SHP77 treated with DMSO at 0.1 percent for 48 hours (cell line): ENCODE measurements at places on chromosomes 2 and 18.

- no peak for DNase-seq
Measured at GRCh38 chr2:232581725-232582124, 31.2 kb downstream of the EIF4E2 start.

DNA sequence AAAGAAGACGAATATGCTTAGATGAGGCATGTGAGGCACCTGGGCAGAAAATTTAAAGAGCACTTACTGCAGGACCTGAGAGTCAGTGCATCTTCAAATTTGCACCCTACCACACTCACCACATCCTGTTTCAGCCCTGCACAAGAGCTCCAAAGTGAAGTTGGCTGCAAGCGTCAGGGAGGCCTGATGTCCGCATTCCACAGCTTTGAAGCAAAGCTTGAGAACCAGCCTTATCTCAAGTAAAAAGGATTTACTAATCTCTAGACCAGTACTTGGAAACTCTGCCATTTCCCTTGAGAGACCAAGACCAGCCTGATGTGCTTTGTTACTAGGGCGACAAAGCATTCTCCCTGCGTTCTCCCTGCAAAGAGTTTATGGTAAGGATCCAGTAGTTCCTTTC, 3.4 kb upstream of the ASNSD1 start:
- DNase-seq: no peak

DNA sequence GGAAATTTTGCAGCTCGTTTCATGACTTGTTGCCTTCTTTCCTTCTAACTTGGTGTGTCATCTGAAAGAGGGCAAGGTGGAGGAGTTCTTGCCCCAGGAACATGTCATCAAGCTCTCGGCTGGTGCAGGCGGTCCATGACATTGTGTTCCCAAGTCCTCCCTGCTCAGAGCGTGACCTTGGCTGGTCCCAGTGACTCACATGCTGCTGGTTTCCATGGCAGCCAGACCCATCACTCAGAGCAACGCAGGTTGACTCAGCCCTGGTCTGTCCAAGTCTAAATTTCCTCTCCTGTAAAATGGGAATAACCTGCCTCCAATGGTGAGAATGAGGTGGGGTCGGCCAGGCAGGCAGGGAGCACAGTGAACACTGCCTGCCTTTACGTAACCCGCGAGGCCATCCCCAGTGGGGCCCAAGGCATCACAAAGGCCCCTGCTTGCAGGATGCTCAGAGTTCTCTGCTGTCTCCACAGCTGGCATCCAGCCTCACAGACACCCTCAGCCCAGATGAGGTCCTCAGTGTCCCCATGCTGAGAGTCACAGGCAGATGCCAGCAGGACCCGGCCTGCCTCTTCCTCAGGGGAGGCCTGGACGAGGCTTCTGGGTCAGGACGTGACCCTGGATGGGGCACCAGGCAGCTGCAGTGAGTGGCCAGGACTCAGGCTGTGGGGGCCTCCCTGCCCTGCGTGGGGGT, 143.7 kb downstream of the TPO start:
- no peak for DNase-seq

GRCh38 chr2:127586136-127586535, 50.7 kb downstream of the MYO7B start:
- DNase-seq: no peak

DNA sequence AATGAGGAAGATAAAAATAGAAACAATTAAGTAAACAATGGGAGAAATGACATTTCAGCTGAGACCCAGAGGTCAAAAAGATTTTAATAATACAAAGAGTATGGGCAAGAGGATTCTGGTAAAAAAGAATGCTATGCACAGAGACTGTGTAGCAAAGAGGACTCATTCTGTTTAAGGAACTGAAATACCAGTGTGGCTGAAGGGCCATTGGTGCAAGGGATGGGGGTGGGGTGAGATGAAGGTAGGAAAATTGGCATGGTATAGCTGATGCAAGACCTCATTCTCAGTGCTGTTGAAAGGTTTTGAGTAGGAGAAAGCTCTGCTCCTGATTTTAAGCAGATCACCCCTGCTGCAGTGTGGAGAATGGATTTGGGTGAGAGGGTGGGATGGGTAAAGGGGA, 10.8 kb downstream of the GALNT1 start:
- DNase-seq: no peak

DNA sequence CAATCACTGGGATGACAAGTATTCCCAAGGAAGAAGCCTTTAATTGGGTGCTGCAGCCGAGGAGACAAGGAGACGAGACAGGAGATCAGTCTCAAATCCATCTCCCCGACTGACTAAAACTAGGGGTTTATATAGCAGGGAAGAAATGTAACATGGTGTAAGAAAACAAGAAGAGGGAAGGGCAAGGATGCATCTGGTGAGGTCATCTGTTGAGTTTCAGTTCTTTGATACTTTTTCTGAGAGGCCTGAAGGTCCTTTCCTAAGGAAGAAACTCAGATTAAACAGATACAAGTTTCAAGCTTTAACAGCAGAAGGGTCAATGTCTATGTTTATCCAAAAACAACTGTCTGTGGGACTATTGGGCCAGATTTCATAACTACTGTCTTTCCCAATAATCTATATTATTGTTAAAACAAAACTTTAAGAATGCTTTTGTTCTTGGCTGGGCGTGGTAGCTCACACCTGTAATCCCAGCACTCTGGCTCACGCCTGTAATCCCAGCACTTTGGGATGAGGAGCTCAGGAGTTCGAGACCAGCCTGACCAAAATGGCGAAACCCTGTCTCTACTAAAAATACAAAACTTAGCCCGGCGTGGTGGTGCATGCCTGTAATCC, 2.5 kb upstream of the PDCL3 start:
- DNase-seq: no peak

GRCh38 chr2:64223055-64223454, 78.8 kb upstream of the PELI1 start:
- DNase-seq: no peak

DNA sequence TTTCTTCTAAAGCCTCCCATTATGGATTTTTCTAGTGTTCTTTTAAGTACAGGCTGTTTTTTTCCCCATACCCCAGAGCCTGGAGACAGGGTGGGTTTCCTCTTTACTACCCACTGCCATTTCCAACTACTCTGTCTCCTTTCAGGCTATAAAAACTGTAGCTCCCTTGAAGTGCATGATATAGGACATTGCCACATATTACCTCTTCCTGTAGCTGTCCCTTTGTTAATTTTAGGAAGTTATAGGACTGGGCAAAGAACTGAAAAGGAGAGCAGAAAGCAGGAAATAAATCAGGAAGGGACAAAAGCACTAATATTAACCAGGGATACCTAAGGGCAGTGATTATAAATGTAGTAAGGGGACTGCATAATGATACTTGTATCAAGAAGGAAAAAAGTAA, 54.1 kb downstream of the VIL1 start:
- no peak for DNase-seq

DNA sequence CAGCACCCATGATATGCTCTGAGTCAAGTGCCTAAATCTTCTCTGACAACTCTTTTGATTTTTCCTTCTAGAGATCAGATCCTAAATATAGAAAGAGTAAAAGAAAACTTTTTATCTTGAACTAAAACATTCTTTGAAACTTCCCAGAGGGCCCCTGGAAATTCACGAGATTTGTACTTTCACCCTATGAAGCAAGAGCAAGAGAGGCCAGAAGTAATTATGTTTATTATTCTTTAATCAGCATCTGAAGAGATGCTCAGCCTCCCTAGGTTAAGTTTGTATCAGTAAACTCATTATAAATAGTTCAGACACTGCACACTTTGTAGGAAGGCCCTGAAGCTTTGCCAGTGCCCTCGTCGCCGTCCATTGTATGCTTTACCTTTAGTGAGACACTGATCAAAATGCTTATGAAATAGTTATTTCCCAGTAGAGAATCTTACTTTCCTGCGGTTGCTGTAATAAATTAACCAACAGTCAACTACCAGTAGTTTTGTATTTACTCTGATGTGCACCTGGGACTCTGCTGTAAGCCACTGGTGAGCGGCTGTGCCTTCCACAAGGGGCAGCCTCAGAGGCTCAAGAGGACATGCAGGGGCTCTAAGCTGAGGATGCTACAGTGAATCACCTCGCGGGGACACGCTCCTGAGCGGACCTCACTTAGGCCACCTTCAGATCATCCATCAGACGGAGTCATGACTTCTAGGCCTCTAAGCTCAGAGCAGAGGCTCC, 71.9 kb downstream of the BIN1 start:
- DNase-seq: no peak

- DNase-seq: no peak
Measured at GRCh38 chr2:187543488-187543887, 10.7 kb downstream of the TFPI start.

DNA sequence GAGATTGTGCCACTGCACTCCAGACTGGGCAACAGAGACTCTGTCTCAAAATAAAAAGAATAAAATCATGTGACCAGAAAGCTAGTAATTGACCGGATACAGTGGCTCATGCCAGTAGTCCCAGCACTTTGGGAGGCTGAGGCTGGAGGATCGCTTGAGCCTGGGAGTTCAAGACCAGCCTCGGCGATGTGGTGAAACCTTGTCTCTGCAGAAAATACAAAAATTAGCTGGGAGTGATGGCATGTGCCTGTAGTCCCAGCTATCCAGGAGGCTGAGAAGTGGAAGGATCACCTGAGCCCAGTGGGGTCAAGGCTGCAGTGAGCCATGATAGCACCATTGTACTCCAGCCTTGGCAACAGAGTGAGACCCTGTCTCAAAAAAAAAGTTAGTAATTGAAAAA, 36.8 kb downstream of the COX7A2L start:
- no peak for DNase-seq
